ENCODE measurements at places on chromosomes 7 and 10. TPM values are rescaled to one million over a fixed set of nuclear protein-coding genes. Genes with fewer than 3 reads are reported as not detected.

The TUBB8 gene
- not detected for polyA plus RNA-seq

The TDRD1 gene
- polyA plus RNA-seq, result 0.13 TPM

The RNF32 gene
- 2.6 TPM for polyA plus RNA-seq

The ADCYAP1R1 gene
- polyA plus RNA-seq, result 6.7 TPM

The MYL10 gene
- polyA plus RNA-seq, result 23.1 TPM

The STRIP2 gene
- 9.2 TPM for polyA plus RNA-seq

The ARHGAP12 gene
- polyA plus RNA-seq, result 24.3 TPM

The EN2 gene
- 0.71 TPM for polyA plus RNA-seq

The PAXIP1 gene
- 11.4 TPM for polyA plus RNA-seq

The ADARB2 gene
- 0.16 TPM for polyA plus RNA-seq

All from forelimb muscle (tissue), 1 donor.